Activated CD4-positive, alpha-beta memory T cell treated with anti-CD3 and anti-CD28 coated beads, Interleukin-2, amount 10 ng/mL, durations not matched to agents 7 days and 5 days (primary cell): ENCODE measurements at places on chromosomes 7 and 10. TPM values are rescaled to one million over a fixed set of nuclear protein-coding genes. Genes with fewer than 3 reads are reported as not detected.

GRCh38 chr7:111089822-111090426 lies 1.0 kb upstream of the LRRN3 start:
- no peak overlapping the region for H3K27ac ChIP-seq

GRCh38 chr7:30968294-30968693 lies 4.5 kb downstream of the GHRHR start:
- no peak overlapping the region for H3K27ac ChIP-seq
- peaks cover under 1% of the 10 kb centered on the region for H3K4me1 ChIP-seq
- H3K4me3 ChIP-seq = no peak overlapping the region
- H3K27me3 ChIP-seq = peaks cover 11% of the 10 kb centered on the region

DNA sequence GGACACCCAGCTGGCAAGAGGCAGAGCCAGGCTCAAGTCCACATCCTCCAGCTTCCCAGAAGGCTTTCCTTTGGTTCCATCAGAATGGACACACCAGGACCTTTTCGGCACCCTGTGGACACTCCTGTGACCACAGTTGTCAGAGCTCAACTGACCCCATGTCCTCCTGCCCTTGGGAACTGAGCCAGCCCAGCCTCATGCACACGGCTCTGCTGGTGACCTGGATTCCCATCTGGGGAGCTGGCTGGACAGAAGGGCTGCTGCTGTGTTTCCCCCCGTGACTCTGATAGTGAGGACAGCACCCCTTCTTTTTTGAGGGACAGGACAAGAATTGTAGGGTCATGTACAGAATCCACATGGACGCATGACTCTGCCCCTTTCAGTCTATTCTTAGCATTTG lies 289.2 kb downstream of the WDR37 start:
- peaks cover 2% of the 10 kb centered on the region for H3K27me3 ChIP-seq
- no peak overlapping the region for H3K27ac ChIP-seq
- no peak for DNase-seq
- no peaks in the 10 kb centered on the region for H3K4me1 ChIP-seq

- peak; percentile 21 for DNase-seq
- no peaks in the 10 kb centered on the region for H3K27me3 ChIP-seq
- H3K27ac ChIP-seq = no peak overlapping the region
- H3K4me3 ChIP-seq = no peak overlapping the region
- no peaks in the 10 kb centered on the region for H3K36me3 ChIP-seq
- peaks cover 20% of the 10 kb centered on the region for H3K4me1 ChIP-seq
Observed at GRCh38 chr10:77877441-77878344, 48.9 kb downstream of the DLG5 start.

The FBXL13 gene
- total RNA-seq = not detected

The KIAA1217 gene
- total RNA-seq = 2.0 TPM
